Esophagus (tissue), 2 donors: ENCODE measurements at places on chromosomes 13 and 19. TPM values are rescaled to one million over a fixed set of nuclear protein-coding genes. Genes with fewer than 3 reads are reported as not detected.

Gene ZNF761
- 3.8 TPM for polyA plus RNA-seq

Gene CILP2
- 0.02 TPM for polyA plus RNA-seq

Gene HOOK2
- polyA plus RNA-seq, result 47.9 TPM

Gene PSPN
- polyA plus RNA-seq, result 0.47 TPM

Gene SLC17A7
- polyA plus RNA-seq, result 0.28 TPM

Gene FAM216B
- not detected for polyA plus RNA-seq
